Suppressor macrophage treated with lipopolysaccharide for 4 hours (primary cell): ENCODE measurements at places on chromosomes 5 and 9.

DNA sequence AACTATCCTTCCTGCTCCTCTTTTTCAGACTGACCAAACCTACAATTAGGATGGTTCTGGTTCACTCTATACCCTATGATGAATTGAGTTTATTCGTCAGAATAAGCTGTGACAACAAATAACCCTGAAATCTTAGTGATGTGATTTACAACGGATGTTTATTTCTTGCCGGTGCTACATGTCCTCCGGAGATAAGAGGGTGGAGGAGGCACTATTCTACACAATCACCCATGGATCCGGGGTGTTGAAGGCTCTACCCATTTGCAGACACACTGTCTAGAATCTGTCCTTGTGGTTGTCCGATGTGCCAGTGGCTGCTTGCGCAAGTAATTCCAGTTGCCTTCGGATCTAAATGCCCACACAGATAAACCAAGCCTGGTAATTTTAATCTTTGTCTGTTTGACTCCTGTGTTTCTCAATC, 44.7 kb downstream of the CDC14B start:
- no peak for DNase-seq

- DNase-seq, result no peak
Observed at GRCh38 chr9:85168412-85168811, 498.9 kb downstream of the NTRK2 start.

- no peak for DNase-seq
Observed at GRCh38 chr5:89147031-89147430, 264.0 kb upstream of the MEF2C start.

- no peak for DNase-seq
Observed at GRCh38 chr9:20043461-20043860, 254.6 kb upstream of the SLC24A2 start.

- no peak for DNase-seq
Observed at GRCh38 chr9:35935755-35936509, 22.0 kb downstream of the OR2S2 start.

DNA sequence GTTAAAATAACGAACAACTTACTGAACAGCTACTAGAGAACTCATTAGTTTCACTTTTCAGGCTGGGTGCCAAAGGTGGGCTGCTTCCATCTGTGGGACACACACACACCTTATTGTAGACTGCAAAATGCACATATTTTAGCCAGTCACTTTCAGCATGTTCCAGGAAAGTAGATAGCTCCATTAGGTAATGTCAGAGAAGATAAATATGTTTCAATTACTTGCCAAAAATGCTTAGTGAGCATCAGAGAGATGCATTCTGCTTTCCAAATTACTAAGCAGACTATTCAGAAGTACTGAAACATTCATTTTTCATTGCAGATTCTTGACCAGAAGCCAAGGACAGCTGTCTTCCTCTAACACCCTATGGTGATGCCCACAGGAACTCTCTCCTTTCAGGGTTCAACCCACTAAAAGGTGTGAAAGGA, 56.2 kb upstream of the APC start:
- DNase-seq, result no peak

DNA sequence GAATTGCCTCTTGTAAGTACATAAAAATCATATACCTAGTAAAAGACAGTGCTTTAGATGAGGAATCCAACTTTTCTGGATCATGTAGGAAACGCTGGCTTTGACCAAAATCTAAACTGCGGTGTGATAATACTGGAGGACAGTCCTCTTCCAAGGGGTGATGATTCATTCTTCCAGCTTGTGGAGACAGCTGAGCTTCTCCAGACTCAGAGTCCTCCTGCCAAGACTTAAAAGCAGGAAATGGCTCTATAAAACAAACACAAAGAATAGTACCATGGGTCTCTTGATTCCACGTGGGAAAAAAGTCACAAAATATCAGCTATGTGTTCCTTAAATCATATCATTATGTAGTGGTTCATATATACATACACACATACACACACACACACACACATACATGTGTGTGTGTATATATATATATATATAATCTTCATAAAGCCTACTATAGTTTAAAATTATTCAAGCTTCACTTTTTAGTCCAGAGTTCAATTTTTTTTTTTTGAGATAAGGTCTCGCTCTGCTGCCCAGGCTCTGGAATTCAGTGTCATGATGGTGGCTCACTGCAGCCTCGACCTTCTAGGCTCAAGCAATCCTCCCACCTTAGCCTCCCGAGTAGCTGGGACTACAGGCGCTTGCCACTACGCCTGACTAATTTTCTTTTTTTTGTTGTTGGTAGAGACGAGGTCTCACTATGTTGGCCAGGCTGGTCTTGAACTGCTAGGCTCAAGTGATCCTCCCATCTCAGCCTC, 65.0 kb downstream of the PKD2L2 start:
- no peak for DNase-seq
